ENCODE measurements at places on chromosomes 6 and 20.

- DNase-seq: no peak
These were observed 54.2 kb downstream of the BCAS4 start for GRCh38 chr20:50848846-50849673.

DNA sequence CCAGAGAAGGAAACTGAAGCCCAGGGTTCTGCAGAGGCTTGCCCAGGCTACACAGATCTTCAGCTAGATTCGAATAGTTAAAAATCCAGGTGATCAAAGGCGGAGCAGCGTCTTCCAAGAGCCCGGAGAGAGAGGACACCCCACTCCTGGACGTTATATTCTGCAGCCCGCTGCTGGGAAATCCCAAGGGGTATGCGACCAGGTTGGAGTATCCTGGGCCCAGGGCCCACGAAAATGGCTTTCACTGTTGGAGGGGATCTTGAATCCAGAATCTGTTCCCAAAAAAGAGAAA, 44.9 kb upstream of the HLA-E start:
- no peak for DNase-seq

GRCh38 chr6:142902636-142903053, 42.3 kb downstream of the HIVEP2 start:
- peak; percentile 93 for DNase-seq

- DNase-seq: no peak
These were observed 41.5 kb upstream of the RNF24 start for GRCh38 chr20:4056880-4057279.

- peak; percentile 78 for DNase-seq
These were observed 13.5 kb upstream of the TBX18 start for GRCh38 chr6:84777888-84778287.

- DNase-seq: no peak
These were observed 87.0 kb downstream of the YTHDF1 start for GRCh38 chr20:63128956-63129355.

DNA sequence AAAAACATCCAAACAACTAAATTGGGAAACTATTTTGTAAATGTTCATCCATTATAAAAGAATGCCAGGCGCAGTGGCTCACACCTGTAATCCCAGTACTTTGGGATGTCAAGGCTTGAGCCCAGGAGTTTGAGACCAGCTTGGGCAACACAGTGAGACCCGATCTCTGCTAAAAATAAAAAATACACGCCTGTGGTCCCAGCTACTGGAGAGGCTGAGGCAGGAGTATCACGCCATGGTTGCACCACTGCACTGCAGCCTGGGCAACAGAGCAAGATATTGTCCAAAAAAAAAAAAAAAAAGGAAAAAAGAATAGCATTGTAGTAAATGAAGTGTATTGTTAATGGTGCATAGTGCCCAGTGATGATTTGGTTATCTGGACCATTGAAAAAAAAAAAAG, 38.7 kb downstream of the FKBP5 start:
- no peak for DNase-seq

DNA sequence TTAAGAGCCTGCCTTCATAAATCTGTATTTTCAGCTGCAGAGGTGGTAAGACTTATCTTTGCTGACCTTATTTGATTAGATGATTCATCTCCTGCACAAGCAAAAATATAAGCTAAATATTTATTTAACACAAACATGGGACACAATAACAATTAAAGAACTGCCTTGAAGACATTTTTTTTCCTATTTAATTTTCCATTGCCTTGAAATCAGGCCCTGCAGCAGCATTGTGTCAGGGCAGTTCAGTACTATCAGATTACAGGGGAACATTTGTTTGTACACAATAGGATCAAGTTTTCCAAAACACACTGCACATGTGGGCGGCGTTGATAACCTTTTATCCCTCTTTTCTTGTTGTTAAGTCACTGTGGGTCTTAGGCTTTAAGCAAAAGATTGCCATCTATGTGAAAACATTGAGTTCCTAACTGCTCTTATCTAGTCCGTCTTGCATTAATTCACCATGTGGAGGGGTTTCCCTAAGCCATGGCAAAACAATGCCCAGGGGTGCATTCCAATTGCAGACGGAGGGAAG, 7.4 kb downstream of the ADGRF5 start:
- no peak for DNase-seq

DNA sequence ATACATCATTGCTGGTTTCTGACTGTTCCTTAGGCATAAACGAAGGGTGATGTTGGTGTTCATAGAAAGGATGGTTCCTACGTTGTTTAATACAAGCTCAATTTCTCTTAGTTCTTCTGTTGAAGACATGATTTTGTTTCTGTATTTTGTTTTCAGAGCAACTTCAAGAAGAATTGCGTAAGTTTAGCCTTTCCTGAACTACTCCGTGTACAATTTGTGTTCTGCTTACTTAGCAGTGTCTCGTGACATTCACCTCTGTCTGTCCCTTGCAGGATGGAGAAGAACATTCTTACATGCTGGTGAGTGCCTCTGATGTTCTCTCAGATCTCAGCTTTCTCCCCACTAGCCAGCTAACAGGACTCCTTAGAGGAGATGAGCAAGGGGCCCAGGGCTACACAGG, 7.6 kb downstream of the BTN2A2 start:
- no peak for DNase-seq
